CMK (cell line): ENCODE measurements at places on chromosomes 3 and 15.

DNA sequence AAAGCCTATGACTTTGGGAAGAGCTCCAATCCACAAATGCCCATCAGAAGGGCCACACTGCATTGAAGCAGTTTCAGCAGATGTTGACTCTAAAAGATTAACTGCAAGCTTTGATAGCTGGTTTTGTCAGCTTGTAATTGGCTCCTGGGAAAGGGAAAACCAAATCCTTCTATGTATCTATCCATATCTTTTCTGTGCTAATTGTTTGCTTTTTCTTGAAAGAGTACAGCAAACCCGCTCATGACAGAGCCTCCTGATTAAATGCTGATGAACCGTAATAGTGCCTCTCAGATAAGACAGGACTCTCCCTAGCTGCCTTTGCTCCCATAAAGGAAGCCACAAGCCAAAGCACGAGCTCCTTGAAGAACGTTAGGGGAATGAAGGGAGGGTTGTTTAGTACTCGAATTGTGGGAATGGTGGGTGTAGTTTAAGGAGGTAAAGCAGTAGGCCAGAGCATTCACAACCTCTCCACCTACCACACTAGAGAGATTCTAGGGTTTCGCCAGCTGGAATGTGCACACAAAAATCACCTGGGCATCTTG, 33.6 kb upstream of the LRIG1 start:
- DNase-seq = no peak

- peak; percentile 66 for DNase-seq
Observed at GRCh38 chr3:72144773-72145505, 360.0 kb upstream of the PROK2 start.

GRCh38 chr3:191236646-191237045, 37.6 kb downstream of the OSTN start:
- DNase-seq = no peak

DNA sequence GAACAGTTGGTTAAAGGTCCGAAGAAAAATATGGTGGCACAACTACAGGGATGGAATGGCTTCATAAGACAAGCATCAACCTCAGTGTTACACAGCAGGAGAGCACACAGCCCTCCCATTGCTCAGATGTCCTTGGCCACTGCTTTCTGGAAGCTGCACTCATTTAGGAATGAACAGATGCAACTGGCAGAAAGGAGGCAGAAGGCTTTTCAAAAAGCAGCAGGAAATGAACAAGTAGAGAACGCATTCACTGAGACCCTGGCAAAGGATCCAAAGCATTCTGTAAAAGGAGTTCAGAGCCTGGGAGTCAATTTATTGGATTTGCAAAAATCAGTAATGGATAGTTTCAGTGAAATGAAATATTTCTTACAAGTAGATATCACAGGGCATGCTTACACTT, 101.1 kb downstream of the PDZRN3 start:
- no peak for DNase-seq

DNA sequence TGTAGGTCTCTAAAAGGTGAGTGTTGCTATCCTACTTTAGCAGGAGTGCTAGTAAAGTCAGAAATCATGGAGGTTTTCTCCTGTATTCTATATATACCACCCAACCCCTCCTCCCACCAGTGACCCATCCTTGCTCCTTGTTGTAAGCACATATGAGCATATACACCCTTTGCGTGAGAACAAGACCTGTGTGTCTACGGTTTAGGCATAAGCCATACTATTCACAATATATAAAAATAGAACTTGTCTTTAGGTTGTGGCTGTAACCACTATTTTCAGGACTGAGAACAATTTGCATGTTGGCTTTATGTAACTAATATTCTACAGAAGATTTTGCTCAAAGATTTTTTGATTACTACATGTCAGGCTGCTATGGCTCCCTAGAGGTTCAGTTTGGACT, 59.1 kb upstream of the TOP2B start:
- DNase-seq = no peak

GRCh38 chr3:153595186-153595815, 433.3 kb downstream of the RAP2B start:
- DNase-seq = no peak

DNA sequence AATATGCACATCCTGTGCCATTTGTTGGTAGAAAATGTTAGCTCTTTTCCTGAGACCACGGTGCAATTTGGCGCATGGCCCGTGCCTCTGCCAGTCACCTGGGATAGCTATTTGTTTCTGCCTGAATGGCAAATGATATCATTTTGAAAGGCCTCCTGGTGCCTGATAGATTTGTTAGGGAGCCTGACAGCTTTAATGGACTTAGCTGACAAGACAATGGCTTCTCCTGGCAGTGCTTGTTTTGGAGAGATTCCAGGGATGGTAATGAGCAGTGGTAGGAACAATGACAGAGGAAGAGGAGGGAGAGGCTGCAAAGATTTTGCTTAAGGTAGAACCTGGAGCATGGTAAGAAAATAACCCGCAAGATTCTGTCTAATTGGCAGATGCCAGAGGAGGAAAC, 268.5 kb downstream of the CLSTN2 start:
- DNase-seq = no peak
